Smooth muscle cell of bladder (primary cell): ENCODE measurements at places on chromosomes 16 and 17. TPM values are rescaled to one million over a fixed set of nuclear protein-coding genes. Genes with fewer than 3 reads are reported as not detected.

SF3B3 gene
- 53.0 and 56.6 TPM in 2 replicates for total RNA-seq

AOC2 gene
- total RNA-seq: 0.28 and 0.37 TPM in 2 replicates

WNT9B gene
- not detected in 2 replicates for total RNA-seq

HID1 gene
- total RNA-seq: 0.28 TPM in 2 replicates
